Endothelial cell of coronary artery (primary cell): ENCODE measurements at places on chromosomes 1 and 21. TPM values are rescaled to one million over a fixed set of nuclear protein-coding genes. Genes with fewer than 3 reads are reported as not detected.

The DNAI4 gene
- 2.9 TPM in 2 replicates for total RNA-seq

The PBX1 gene
- 1.8 and 6.5 TPM in 2 replicates for total RNA-seq

The KAZN gene
- total RNA-seq, result 0.72 and 2.0 TPM in 2 replicates

The FAM177B gene
- total RNA-seq, result not detected in 2 replicates

The KRTAP12-2 gene
- total RNA-seq, result not detected in 2 replicates

The ARHGAP29 gene
- 144 and 157 TPM in 2 replicates for total RNA-seq

The PODN gene
- total RNA-seq, result 0.45 and 1.4 TPM in 2 replicates

The OR2T35 gene
- not detected in 2 replicates for total RNA-seq

The C8B gene
- not detected in 2 replicates for total RNA-seq
